GM06990 (cell line): ENCODE measurements at places on chromosomes 7 and 10.

GRCh38 chr7:106284714-106285050, at the start of gene NAMPT:
Gene NAMPT, minus strand, starts transcription at chr7:106284983. Its CDS starts 99 bp downstream, at chr7:106284884.
- no peak for DNase-seq

DNA sequence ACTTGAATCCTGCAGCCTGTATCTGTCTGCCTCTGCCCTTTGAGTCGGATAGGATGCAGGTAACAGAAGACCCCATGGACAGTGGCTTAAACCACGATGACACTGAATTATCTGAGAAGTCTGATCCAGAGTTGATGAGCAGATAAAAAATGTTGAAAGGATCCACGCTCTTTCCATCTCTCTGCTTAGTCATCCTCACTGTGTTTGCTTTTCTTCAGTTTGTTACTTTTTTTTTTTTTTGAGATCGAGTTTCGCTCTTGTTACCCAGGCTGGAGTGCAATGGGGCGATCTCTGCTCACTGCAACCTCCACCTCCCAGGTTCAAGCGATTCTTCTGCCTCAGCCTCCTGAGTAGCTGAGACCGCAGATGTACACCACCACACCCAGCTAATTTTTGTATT, 36.9 kb upstream of the GOLGA7B start:
- DNase-seq = no peak

GRCh38 chr10:117318909-117319308, 56.3 kb downstream of the PDZD8 start:
- no peak for DNase-seq

DNA sequence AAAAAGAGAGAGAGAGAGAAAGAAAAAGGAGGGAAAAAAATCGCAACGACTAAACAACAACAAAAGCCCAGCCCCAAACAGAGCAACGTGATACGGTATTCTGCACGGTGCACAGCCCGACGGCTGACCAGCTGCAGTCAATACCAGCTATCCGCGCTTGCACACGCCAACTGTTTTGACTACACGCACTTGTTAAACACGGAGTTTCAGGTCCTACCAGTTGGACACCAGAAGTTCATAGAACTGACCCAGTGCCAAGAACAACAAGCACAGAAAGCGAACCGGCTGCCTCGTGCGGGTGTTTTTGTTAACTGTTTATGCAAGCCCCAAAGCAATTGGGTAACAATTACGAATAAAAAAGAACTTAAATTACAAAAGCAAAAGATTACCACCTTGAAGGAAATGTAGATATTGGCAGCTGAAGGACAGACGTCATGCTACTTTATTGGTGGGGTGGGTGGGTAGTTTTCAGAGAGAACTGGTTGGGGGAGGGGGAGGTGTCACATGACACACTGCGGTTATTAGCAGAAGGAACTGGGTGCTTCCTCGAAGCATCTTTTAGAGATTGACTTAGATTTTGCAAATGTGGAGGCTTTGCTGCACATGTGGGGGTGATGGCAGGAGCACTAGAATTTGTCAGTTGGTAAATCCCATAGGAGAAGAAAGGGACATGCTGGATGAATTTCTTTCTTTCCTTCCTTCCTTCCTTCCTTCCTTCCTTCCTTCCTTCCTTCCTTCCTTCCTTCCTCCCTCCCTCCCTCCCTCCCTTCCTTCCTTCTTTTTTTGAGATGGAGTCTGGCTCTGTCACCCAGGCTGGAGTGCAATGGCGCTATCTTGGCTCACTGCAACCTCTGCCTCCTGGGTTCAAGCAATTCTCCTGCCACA, 110.6 kb upstream of the EFCAB10 start:
- peak; percentile 32 for DNase-seq

- DNase-seq = no peak
Measured at GRCh38 chr10:11150231-11150731, 132.6 kb downstream of the CELF2 start.

DNA sequence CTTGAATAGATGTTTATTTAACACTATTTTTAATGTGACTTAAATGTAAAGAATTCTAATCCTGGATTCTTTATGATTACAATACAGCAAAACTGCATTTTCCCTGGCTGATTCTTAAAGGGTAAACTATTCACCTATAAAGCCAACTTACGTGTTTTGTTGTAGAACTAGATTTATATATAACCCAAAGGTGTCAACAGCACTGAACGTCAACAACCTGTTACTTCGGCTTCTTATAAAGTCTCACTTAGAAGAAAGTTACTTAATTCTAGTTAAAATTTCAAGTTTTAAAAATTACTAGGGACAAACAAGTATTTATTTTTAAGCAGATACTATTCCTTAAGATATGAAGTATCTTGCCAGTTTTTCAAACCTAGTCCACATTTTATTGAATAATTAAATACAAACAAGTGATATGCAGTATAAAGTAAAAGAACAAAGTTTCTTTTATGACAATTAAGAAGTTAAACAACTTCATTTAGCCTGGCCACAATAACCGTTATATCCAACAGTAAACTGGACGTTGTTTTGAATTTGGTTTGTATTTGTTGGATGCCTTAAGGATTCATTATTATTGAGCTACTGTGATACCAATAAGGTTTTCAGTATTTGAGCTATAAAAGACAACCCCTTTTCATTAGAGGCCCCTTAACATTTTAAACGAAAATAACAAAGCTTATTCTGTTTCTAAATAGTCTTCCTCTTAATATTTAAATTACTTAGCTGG, 83.1 kb downstream of the SNX10 start:
- no peak for DNase-seq

DNA sequence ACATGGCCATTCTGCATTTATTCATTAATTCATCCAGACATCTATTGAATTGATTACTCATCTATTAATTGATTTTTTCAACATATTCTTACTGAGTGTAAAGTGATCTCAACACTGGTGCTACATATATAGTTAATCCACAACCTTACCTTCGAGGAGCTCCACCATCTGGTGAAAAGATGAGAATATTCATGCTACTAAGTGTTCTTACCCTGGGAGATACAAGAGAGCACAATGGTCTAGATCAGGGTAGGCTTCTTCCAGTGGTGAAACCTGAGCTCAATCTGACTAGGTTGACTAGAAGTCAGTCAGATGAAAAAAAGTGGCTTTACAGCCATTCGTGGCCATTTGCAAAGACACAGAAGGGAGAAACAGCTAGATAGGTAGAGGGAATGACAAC, 507.4 kb downstream of the ANKRD7 start:
- no peak for DNase-seq

- DNase-seq = no peak
Measured at GRCh38 chr7:128362670-128363069, 1.2 kb upstream of the PRRT4 start.

DNA sequence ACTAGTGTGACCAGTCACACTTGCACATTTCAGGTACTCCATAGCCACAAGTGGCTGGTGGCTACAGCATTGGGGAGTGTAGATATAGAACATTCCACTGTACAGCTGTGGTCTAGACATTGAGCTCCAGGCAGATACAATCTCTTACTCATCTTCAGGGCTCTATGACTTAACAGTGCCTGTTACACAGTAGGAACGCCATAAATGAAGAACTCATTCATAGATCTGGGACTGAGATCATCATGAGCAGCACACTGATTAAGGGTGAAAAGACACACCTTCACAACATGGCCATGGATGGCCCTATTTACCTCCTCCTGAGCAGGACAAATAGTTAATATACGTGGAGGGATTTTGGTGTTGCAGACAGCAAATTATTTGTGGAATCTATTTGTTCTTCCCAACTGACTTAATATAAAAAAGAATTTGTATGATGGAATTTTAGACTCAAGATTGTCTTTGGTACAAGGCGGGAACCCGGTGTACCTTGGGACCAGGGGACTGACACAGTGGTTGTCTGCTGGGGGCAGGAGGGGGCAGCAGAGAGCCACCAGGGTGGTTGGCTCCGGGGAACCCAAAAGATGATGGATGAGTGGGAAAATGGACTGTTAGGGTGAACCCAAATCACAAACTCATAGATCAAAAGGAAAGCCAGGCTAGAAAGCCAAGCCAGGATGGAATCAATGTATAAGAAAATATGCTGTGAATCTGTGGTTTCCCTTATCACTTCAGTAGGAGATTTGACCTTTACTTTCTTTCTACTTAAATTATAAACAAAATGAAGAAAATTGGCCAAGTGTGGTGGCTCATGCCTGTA, 24.3 kb upstream of the CPA2 start:
- DNase-seq = peak; percentile 37

DNA sequence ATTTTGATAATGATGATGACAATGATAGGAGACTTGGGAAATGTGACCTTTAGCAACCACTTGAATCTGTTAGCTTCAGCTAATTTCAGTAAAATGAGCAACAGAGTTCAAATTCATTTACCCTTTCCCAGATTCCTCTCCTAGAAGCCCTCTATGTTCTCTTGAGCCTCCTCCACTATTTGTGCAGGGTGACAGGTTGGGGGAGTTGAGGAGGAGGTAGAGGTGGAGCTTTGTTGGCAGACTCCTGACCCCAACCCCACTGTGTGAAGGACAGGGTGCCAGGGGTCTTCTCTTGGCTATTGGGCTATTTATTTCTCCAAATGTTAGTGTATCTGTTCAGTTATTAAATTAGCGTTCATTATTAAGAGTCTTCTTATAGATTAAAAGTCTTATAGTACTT, 422.3 kb downstream of the GFRA1 start:
- no peak for DNase-seq

GRCh38 chr7:56686276-56686859, 445.9 kb downstream of the ZNF479 start:
- no peak for DNase-seq
